ENCODE measurements at places on chromosomes 11 and 22.

DNA sequence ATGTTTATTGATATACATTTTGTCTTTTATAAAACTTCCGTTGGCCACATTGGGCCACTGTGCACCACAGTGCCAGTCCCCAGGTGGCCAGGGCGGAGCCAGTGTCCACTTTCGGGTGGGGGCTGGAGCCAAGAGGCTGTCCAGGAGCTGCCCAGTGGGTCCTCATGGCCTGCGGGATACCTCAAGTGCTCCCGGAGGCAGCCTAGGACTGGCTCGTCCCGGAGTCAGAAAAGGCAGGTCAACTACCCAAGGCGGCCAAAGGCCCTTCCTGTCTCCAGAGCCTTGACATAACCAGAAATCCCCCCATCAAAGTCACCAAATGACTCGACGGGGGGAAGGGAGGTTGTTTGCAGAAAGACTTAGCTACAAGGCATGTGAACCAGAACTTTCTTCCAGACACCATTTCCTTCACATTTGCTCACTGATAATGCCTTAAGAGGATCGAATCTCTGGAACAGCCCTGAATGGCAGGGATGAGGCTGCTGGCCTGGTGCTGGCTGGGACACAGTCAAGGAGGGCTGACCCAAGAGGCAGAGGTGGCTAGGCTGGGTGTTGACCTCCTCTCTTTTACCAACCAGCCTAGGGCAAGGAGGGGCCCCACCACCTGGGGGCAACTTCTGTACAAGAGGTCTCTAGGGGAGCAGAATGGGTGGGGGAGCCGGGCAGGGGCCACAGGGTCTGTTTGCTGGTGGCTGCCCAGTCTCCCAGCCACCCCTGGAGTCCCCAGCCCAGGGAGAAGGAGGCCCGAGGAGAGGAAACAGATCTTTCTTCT lies 8.4 kb downstream of the MRGPRF start:
- DNase-seq: no peak

DNA sequence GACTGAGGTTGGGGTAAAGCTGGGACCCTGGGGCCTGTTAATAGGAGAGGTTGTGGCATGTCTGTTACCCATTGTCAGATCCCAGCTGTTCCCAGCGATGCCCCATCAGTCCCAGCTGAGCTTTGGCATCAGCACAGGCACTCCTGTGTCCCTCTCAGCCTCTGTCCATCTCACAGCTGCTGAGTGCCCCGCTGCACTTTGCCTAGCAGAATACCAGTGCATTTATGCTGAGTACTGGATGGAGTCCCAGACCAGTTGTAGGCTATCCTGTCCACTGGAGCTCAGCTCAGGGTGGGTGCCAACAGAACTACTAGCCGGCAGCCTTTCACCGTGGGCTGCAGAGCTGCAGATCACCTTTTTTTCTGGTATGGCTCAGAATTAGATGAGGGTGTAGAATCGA lies 9.9 kb downstream of the FXYD6 start:
- DNase-seq: peak; percentile 53

DNA sequence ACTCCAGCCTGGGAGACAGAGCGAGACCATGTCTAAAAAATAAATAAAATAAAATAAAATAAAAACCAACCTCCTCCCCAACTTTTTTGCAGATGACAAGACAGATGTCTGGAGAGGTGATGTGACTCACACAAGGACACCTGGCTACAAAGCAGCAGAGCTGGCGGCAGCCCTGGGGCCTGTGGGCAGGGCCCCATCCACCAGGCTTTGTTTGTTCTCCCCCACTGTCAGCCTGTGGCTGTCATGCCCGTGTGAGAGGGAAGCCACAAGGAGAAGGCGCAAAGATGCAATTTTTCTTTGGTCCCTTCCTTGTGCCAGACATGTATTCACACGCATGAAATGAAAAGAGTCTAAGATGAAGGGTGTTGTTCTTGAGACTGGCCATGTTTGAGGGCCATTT lies 16.6 kb downstream of the CD59 start:
- no peak for DNase-seq

- peak; percentile 29 for DNase-seq
These were observed 18.5 kb downstream of the SLC35F2 start for GRCh38 chr11:107840129-107840484.

GRCh38 chr11:45771566-45772448 lies 33.1 kb upstream of the SLC35C1 start:
- DNase-seq: peak; percentile 75

DNA sequence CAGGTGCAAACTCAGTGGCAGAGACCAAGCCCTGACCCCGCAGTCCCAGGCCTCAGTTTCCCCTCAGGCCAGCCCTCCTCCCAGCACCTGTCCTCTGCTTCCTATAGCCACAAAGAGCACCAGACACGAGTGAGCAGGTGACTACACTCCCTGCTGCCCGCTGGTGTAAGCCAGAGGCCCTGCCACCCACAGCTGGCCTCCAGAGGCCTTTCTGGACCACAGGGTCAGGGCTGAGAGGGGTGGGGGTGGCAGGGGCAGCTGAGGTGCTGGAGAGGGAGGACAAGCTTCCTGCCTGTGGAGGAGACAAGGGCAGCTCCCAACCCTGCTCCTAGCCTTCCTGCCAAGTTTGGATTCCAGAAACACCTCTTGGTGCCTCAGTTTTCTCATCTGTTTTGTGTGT lies 31.3 kb upstream of the WNT7B start:
- no peak for DNase-seq

DNA sequence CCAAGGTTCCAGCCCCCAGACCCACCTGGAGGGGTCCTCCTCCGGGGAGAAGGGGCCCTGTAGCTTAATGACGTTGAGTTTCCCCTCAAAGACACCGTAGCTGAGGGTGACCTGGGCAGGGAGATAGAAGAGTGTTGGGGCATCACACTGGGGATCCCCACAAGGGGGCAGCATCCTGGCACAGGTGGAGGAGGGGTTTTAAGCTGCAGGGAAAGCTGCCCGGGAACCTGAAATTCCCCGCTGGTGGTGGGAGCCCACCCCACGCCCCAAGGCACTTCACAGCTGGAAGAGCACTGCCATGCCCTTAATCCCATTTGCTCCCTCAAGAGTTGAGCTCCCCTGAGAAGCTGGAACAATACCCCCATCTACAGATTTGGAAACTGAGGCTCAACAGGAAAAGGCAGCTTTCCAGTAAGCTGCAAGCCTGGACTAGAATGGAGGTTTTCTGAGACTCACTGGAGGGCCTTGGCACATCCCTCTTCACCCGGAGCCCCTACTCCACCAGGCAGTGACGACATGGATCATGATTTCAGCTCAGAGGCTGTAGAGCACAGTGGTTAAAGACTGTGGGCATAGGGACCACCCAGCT lies 13.7 kb downstream of the MFNG start:
- DNase-seq: no peak

GRCh38 chr11:119856681-119857485 lies 127.9 kb upstream of the NECTIN1 start:
- no peak for DNase-seq

- no peak for DNase-seq
These were observed 413.4 kb downstream of the MN1 start for GRCh38 chr22:27388090-27388600.

GRCh38 chr11:67731583-67731982 lies 57.2 kb upstream of the ALDH3B2 start:
- no peak for DNase-seq

- no peak for DNase-seq
These were observed 16.5 kb upstream of the APOBEC3A start for GRCh38 chr22:38940811-38941384.

DNA sequence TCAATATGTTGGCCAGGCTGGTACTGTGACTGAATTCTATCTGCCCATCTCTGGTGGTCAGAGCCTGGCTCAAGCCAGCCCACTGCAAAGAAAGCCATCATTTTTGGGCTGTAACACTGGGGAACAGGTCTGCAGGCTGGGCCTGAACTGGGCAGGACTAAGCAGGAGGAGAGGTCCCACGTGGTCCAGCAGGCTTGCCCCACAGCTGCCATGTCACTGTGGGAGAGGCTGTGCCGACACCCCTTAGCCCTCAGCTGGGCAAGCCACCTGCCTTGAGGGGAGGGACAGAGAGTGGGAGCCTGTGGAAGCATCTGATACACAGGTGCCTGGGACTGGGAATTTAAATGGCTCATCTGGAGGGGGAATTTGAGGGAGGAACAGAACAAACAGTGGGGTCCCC lies 66.7 kb upstream of the CLTCL1 start:
- no peak for DNase-seq

GRCh38 chr22:46286941-46287872 lies 9.5 kb upstream of the GTSE1 start:
- no peak for DNase-seq

GRCh38 chr11:81449588-81450156 lies 1284.0 kb downstream of the FAM181B start:
- no peak for DNase-seq

DNA sequence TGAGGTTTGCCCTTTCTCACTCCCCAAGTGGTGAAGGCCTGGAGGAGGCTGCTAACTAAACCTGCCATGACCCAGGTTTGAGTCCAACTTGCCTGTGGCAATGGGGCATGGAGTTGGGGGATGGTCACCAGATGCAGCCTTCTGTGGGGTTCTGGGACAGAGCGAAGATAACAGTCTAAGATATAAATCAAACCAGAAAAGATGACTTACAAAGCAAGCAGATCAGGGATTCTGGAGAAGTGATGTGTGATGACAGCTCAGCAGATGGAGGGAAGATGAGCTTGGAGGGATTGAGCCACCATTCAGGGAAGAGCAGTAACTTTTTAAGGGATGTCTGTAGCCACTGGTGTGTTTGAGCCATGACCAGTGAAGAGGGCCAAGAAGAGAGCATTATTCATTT lies 63.6 kb downstream of the MTNR1B start:
- no peak for DNase-seq

DNA sequence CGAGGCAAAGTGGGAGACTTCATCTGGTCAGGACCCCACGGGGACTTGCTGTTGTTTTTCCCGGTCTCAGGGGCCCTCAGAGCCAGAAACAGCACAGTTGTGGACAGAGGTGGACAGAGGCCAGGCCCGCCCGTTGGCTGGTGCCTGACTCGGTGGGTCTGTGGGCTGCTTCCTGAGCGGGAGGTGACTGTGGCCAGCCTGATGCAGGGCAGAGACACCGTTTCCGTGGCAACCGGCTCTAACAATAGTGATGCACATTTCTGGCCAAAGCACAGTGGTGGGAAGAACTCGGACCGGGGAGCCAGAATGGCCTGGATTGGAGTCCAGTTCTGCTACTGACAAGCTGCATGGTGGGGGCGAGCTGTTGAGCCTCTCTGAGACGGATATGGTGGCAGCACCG lies 58.7 kb upstream of the ATXN10 start:
- DNase-seq: no peak

GRCh38 chr11:116963813-116964212 lies 126.4 kb upstream of the APOA1 start:
- no peak for DNase-seq

GRCh38 chr11:12285106-12285505 lies 92.3 kb upstream of the PARVA start:
- DNase-seq: no peak

DNA sequence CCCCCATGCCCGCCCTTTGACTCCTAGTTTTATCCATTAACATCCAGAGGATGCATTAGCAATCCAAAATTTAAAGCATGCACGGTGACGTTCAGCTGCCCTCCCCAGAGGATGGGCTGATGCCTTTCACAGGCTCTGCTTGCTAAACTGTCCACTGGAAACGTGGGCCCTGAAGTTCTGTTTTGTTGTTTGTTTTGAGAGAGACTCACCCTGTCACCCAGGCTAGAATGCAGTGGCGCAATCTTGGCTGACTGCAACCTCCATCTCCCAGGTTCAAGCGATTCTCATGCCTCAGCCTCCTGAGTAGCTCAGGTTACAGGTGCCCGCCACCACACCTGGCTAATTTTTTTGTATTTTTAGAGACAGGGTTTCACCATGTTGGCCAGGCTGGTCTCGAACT lies 39.3 kb downstream of the NFRKB start:
- DNase-seq: no peak

GRCh38 chr22:44191036-44191454 lies 10.3 kb downstream of the PARVG start:
- no peak for DNase-seq

DNA sequence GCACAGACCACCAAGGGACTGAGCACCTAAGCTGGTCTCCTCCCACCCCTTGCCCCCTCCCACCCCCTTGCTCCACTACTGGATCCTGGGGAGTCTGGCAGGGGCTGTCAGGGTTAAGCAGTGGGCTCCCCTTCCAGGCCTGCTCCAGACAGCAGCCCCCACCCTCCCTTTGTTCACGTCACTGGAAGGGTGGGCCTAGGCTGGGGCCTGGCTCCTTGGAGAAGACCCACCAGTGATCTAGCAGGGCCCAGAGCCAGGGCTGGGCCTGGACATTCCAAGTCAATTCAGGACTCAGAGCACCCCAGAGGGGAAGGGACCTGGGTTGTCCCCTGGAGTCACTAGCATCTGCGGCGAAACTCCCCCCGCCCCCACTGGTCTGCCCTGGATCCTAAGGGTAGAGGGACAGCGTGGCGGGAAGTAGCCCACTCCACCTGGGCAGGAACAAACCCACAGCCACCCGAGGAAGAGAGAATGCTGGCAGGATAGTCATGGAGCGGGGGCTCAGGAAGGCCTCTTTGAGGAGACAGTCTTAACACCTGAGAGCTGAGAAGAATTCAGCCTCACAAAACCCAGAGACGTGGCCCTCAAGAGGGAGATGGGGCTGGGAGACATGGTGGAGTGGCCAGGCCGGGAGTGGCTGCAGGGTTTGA lies 45.8 kb downstream of the IGLL1 start:
- DNase-seq: no peak

DNA sequence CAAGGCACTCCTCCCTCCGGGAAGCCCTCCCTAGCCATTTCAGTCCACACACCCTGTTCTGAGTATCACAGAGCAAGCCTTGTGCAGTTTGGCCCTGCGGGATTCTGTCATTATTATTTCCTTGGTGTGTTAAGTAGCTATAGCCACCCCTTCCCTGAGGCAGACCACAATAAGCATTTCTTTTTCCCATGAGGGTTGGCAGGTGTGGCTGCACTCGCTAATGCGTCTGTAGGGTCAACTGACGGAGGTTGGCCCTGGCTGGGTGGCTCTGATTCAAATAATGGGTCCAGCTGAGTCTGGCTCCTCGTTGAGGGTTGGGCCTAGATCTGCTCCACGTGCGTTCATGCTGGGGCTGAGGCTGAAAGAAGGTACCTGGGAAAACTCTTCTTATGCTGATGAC lies 5.1 kb downstream of the F2 start:
- DNase-seq: no peak

DNA sequence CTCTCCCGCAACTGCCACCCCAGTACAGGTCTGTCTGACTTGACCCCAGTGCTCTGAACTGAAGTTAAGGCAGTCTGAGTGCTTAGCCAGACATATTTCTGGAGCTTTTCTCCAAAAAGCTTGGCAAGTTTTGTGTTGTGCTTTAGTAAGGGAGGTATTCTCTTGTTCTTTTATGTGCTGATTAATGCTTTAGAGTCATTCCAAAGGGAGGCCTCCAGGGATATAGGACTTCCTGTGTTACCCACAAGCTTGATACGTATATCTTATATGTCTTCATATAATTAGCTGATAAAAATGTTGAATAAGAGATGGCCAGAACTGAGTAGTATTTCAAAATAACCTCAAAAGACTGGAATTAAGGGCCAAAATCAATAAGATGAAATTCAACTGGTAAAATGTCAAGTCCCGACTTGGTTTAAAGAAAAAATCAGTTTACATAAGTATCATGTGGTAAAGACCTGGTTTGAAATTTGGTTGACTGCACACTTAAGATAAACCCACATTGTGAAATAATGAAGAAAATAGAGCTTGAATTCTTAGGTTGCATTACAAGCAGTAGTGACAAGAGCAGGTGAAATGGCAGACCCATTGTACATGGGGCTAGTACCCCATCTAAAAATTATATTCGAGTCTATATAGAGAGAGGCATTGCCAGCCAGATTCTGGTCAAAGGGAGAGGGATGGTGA lies 226.9 kb downstream of the SNX19 start:
- DNase-seq: no peak

- peak; percentile 45 for DNase-seq
These were observed 1169.3 kb downstream of the LRRC4C start for GRCh38 chr11:40290171-40290631.
